IMR-90 (cell line): ENCODE measurements at places on chromosomes 2 and 18. TPM values are rescaled to one million over a fixed set of nuclear protein-coding genes. Genes with fewer than 3 reads are reported as not detected.

The METTL21A gene
- total RNA-seq: 5.9 and 11.4 TPM in 2 replicates

The PIK3C3 gene
- 57.2 and 61.9 TPM in 2 replicates for total RNA-seq

The CFAP210 gene
- not detected in 2 replicates for total RNA-seq

The ARHGAP28 gene
- total RNA-seq: 2.8 and 3.8 TPM in 2 replicates

The SP9 gene
- total RNA-seq: not detected in 2 replicates

The ABCB11 gene
- not detected in 2 replicates for total RNA-seq

The CCL20 gene
- not detected in 2 replicates for total RNA-seq

GRCh38 chr2:197158591-197159550 is 151.7 kb downstream of the ANKRD44 start:
- peak; percentile 31 for DNase-seq
- 0 out of 2 replicates have a peak overlapping the region, but pooled peaks have one; percentile 44 for H3K27ac ChIP-seq
- H3K36me3 ChIP-seq: no peaks in the 10 kb centered on the region
- H3K27me3 ChIP-seq: no peaks in the 10 kb centered on the region

- no peak overlapping the region for H3K27ac ChIP-seq
- no peaks in the 10 kb centered on the region for H3K36me3 ChIP-seq
- DNase-seq: no peak
- no peak overlapping the region for H3K4me3 ChIP-seq
- H3K27me3 ChIP-seq: peaks cover 11% of the 10 kb centered on the region
These were observed 22.2 kb downstream of the INPP5D start for GRCh38 chr2:233082222-233082930.

DNA sequence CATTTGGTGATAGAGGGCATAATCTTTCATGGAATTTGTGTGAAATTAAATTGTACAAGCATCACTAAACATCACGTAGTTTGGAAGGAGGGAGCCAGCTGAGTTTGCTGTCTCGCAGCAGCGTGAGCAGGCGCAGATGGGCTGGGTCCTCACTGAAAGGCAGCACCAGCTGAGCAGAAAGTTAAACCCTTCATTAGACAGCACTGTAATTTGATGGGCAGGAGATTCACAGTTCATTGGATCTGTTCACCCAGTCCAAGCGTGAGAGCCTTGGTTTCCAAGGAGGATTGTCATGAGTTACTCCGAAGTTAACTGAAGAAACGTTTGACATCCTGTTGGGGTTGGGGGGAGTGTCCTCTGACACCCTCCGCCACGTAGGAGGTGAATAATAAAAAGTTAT is 89.8 kb upstream of the NFATC1 start:
- H3K4me3 ChIP-seq: no peak overlapping the region
- H3K36me3 ChIP-seq: peaks cover 14% of the 10 kb centered on the region
- no peaks in the 10 kb centered on the region for H3K27me3 ChIP-seq
- DNase-seq: no peak
- H3K4me1 ChIP-seq: peaks cover 5% of the 10 kb centered on the region; the same call in 1 of the 2 replicates
- H3K27ac ChIP-seq: no peak overlapping the region

DNA sequence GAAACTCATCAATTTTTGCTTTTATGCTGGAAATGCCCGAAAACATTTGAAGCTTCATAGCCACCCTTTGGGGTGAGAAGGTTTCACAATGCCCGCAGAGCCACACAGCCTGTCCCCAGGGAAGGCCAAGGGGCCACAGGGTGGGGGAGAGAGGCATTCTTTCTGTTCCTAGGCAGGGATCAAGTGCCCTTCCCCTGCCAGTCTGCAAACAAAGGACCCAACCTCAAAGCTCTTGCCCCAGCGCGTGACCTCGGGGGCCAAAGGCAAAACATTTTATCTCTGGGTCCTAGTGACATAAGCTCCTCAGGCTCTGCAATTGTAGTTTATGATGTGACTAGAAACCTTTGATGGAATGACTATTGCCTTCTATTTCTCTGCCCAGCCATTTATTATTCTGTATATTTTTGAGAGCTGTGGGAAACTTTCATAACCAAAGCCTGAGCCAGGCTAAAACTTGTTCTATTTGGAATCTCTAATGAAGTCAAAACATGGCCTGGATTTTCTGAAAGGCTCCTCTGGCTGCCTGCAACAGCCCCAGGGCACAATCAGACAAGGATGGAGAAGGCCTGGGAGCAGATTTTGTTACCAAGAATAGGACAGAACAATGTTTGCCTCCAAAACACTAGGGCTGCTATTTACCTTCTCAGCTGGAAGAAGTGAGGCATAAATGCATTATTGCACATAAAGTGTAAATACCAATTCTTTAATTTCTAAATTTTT is 137.2 kb upstream of the KCTD1 start:
- H3K27ac ChIP-seq: no peak overlapping the region
- no peak overlapping the region for H3K4me3 ChIP-seq
- H3K36me3 ChIP-seq: no peaks in the 10 kb centered on the region
- DNase-seq: no peak

- peaks cover 77% of the 10 kb centered on the region for H3K36me3 ChIP-seq
- H3K4me1 ChIP-seq: no peaks in the 10 kb centered on the region
- DNase-seq: no peak
- H3K4me3 ChIP-seq: no peak overlapping the region
These were observed 81.6 kb downstream of the PXDN start for GRCh38 chr2:1662606-1663180.

- H3K36me3 ChIP-seq: no peaks in the 10 kb centered on the region
- H3K4me1 ChIP-seq: no peaks in the 10 kb centered on the region
- H3K4me3 ChIP-seq: no peak overlapping the region
- DNase-seq: no peak
- no peaks in the 10 kb centered on the region; the same call in 1 of the 2 replicates for H3K27me3 ChIP-seq
These were observed 70.9 kb downstream of the ZNF385B start for GRCh38 chr2:179790235-179791217.

DNA sequence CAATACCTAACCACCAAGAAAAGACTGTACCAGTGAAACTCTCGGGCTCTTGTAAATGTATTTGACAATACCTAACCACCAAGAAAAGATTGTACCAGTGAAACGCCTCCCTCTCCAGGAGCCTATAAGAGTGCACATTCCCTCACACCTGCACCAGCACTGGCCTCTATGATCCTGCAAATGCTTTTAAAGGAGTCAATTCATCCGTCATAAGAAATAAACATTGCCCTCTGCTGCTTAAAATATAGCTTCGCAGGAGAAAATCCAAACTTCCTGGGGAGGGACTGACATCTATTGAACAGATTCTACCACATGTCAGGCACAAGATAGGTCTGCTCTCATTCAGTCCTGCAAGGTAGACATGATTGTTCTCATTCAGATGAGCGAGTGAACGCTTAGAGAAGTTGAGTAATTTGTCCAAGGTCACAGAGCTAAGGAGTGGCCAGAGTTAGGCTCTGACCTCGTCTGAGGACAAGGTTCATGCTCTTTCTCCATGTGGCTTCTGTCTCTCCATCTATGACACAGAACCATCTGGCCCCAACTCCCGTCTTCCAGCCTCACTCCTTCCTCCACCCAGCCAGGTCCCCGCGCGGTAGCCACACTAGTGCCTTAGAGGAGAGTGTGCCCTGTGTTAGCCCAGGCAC is 38.7 kb downstream of the MCFD2 start:
- H3K36me3 ChIP-seq: no peaks in the 10 kb centered on the region
- no peak overlapping the region for H3K4me3 ChIP-seq
- peak; percentile 88 for DNase-seq
- peak overlapping the region; percentile 72 for H3K27ac ChIP-seq
- no peaks in the 10 kb centered on the region for H3K27me3 ChIP-seq
- H3K4me1 ChIP-seq: peaks cover 49% of the 10 kb centered on the region

DNA sequence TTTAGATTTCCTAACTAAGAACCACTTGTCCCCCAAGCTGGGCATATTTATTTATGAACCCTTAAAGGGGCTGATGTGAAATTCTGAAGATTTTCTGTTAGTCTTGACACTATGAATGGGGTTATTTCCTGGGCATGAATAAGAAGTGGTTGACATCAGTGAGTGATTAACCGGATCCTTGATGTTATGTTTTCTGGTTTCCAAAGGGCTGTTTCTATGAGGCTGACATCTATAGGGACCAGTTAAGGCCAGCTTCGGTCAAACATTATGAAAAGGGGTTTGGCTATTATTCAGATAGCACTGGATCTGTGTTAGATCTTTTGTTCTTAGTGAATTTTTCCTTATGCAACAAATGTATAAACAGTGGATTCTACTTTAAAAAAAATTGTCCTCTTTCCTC is 443.7 kb upstream of the SPRED2 start:
- H3K4me1 ChIP-seq: peaks cover 2% of the 10 kb centered on the region
- no peak for DNase-seq
- H3K27me3 ChIP-seq: peaks cover 2% of the 10 kb centered on the region; the same call in 1 of the 2 replicates
- no peaks in the 10 kb centered on the region for H3K36me3 ChIP-seq
- H3K27ac ChIP-seq: no peak overlapping the region

DNA sequence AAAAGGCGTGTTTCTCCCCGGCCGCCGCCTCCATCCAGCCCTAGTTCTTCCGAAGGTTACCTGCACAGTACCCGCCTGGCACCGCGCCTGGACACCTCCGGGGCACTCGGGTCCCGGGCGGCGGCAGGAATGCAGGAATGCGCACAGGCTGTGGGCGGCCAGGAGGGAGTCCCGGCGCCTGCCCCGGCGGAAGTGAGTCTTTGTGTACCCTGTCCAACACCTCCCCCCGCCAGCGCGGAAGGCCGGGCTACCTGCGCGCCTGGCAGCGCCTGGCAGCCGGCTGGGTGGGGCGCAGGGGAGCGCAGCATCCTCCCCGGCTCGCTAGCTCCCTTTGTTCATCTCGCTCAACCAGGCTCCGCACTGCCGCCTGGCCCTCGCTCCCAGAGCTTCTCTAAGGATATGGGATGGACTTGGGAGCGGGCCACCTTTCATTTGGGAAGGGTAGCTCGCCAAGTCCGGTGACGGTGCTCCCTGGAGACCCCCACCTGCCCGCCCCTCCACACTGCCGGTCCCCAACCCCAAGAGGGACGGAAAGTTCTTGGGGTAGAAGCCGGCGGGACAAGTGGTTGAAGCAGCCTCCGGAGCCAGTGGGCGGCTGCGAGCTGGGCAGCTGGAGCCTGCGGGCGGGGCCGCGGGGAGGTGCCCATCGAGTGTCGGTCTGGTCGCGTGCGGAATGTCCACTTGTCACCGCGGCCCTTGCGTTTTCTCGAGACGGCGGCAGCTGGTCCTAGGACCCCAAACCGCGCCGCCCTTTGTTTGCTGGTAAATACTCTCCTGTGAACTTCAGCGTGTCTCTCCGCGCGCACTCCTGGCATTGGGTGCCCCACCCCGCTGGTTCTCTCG is 1.2 kb upstream of the ST6GAL2 start:
- no peaks in the 10 kb centered on the region for H3K36me3 ChIP-seq
- no peak overlapping the region for H3K27ac ChIP-seq
- no peak for DNase-seq
- no peaks in the 10 kb centered on the region for H3K4me1 ChIP-seq
- no peak overlapping the region for H3K4me3 ChIP-seq
- H3K27me3 ChIP-seq: peaks cover 7% of the 10 kb centered on the region

DNA sequence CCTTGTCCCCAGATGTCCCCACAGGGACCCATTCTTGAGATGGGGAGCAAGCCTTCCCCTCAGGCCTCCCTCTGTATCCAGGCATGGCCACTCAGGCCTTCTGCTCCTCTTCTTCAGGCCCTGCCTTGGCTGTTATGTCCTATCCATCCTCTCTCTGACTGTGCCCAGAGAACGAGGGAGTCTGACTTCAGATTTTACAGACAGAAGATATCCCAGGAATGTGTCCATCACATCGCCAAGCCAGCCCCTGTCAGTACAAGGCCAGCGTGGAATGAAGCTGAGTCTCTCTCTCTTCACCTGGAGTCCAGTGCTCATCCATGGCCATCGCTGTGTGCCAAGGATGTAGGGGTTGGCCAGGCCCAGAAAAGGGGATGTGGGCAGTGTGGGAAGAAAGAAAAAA is 57.6 kb downstream of the SDC1 start:
- no peak for DNase-seq
- H3K36me3 ChIP-seq: no peaks in the 10 kb centered on the region
- H3K4me3 ChIP-seq: no peak overlapping the region
- H3K4me1 ChIP-seq: peaks cover 13% of the 10 kb centered on the region

- H3K27me3 ChIP-seq: no peaks in the 10 kb centered on the region
- no peaks in the 10 kb centered on the region; the same call in 1 of the 2 replicates for H3K4me1 ChIP-seq
- no peaks in the 10 kb centered on the region for H3K36me3 ChIP-seq
- no peak overlapping the region for H3K4me3 ChIP-seq
These were observed 9.0 kb downstream of the CDH2 start for GRCh38 chr18:28167835-28168349.

DNA sequence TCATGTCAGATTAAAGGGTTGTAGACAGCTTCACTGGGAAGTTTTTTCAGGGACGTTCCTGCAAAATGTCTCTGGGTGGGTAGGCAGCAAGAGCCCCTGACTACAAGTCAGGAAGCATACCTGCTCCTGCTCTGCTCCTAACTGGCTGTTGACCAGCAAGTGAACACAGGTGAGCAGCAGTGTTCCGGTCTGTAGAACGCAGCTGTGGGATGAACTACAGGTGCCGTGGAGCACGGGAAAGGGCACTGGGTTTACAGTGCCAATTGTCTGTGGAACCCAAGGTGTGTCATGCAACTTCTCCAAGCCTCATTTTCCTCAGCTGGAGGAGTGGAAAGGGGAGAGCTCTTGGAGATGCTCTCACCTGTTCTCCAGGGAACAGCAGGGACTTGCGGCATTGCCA is 6.6 kb downstream of the ASB18 start:
- no peak overlapping the region for H3K27ac ChIP-seq
- no peaks in the 10 kb centered on the region for H3K36me3 ChIP-seq
- DNase-seq: no peak
- H3K4me3 ChIP-seq: no peak overlapping the region

GRCh38 chr2:10398496-10398895 is 49.6 kb downstream of the ODC1 start:
- H3K4me1 ChIP-seq: peaks cover 3% of the 10 kb centered on the region; the same call in 1 of the 2 replicates
- no peak for DNase-seq
- H3K36me3 ChIP-seq: peaks cover 3% of the 10 kb centered on the region; the same call in 1 of the 2 replicates
- no peak overlapping the region for H3K27ac ChIP-seq

GRCh38 chr2:75290600-75291150 is 91.4 kb upstream of the TACR1 start:
- no peak overlapping the region for H3K27ac ChIP-seq
- DNase-seq: peak; percentile 45
- H3K4me3 ChIP-seq: no peak overlapping the region
- no peaks in the 10 kb centered on the region for H3K27me3 ChIP-seq
- no peaks in the 10 kb centered on the region for H3K36me3 ChIP-seq
- H3K4me1 ChIP-seq: peaks cover 8% of the 10 kb centered on the region; the same call in 1 of the 2 replicates

- no peaks in the 10 kb centered on the region for H3K27me3 ChIP-seq
- H3K4me1 ChIP-seq: no peaks in the 10 kb centered on the region
- no peak overlapping the region for H3K27ac ChIP-seq
- H3K4me3 ChIP-seq: no peak overlapping the region
- no peaks in the 10 kb centered on the region for H3K36me3 ChIP-seq
These were observed 217.8 kb upstream of the ATP5MC3 start for GRCh38 chr2:175399326-175399725.

DNA sequence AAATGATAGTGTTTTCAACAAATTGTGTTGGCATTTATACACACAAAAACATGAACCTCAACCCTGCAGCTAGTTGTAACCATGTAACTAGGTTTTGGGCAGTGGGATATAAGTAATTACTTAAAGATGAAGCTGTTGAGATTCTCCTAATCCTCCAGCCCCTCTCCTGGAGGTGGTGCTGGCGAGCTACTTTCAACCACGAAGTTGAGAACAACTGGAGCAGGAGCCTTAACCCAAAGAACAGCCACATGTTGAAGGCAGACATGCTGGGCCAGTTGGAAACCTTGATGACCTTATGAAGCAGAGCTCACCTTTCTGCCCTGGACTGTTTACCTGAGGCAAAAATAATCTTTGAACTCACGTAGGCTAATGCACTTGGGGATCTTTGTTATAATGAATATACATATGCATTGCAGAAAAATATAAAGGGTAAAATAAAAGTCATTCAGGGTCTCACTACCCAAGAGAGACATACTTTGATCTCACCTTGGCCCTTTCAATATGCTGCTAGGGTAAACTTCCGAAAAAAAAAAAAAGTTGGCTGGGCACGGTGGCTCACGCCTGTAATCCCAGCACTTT is 89.6 kb upstream of the NPAS2 start:
- H3K36me3 ChIP-seq: no peaks in the 10 kb centered on the region
- peaks cover 12% of the 10 kb centered on the region for H3K4me1 ChIP-seq
- H3K27me3 ChIP-seq: peaks cover 7% of the 10 kb centered on the region
- H3K4me3 ChIP-seq: no peak overlapping the region
